Esophagus (tissue), 2 donors: ENCODE measurements at places on chromosomes 3 and 15. TPM values are rescaled to one million over a fixed set of nuclear protein-coding genes. Genes with fewer than 3 reads are reported as not detected.

The LRTM1 gene
- polyA plus RNA-seq, result not detected

The CCR3 gene
- not detected for polyA plus RNA-seq

The WDR73 gene
- polyA plus RNA-seq, result 16.6 TPM

The EPHA3 gene
- 0.18 TPM for polyA plus RNA-seq

The ZPLD1 gene
- polyA plus RNA-seq, result not detected

The OXSM gene
- 10.8 TPM for polyA plus RNA-seq

The SPTBN5 gene
- 2.7 TPM for polyA plus RNA-seq

The CCR4 gene
- polyA plus RNA-seq, result 0.13 TPM

The PRRT3 gene
- polyA plus RNA-seq, result 1.0 TPM

The MESP2 gene
- polyA plus RNA-seq, result 0.75 TPM

The GPR62 gene
- polyA plus RNA-seq, result 0.05 TPM

The GOLGA6L9 gene
- 8.3 TPM for polyA plus RNA-seq

The LNP1 gene
- polyA plus RNA-seq, result 0.41 TPM

The GANC gene
- polyA plus RNA-seq, result 11.9 TPM

The P3H2 gene
- 9.8 TPM for polyA plus RNA-seq

The OR5K2 gene
- polyA plus RNA-seq, result not detected

The EBLN2 gene
- polyA plus RNA-seq, result 0.92 TPM

The MED12L gene
- 0.08 TPM for polyA plus RNA-seq

The TMEM212 gene
- not detected for polyA plus RNA-seq

The KNG1 gene
- polyA plus RNA-seq, result not detected

The SEMA6D gene
- 0.31 TPM for polyA plus RNA-seq

The FBXW12 gene
- 0.08 TPM for polyA plus RNA-seq

The CCRL2 gene
- 0.29 TPM for polyA plus RNA-seq
